Inflammatory macrophage (primary cell): ENCODE measurements at places on chromosomes 6 and 20.

GRCh38 chr6:38282911-38283310 is 356.8 kb downstream of the BTBD9 start:
- no peak for DNase-seq

GRCh38 chr6:104955927-104956730 is 778 bp upstream of the LIN28B start:
- DNase-seq: no peak

- DNase-seq: peak; percentile 31
Observed at GRCh38 chr20:23082846-23083552, 3.1 kb downstream of the CD93 start.

DNA sequence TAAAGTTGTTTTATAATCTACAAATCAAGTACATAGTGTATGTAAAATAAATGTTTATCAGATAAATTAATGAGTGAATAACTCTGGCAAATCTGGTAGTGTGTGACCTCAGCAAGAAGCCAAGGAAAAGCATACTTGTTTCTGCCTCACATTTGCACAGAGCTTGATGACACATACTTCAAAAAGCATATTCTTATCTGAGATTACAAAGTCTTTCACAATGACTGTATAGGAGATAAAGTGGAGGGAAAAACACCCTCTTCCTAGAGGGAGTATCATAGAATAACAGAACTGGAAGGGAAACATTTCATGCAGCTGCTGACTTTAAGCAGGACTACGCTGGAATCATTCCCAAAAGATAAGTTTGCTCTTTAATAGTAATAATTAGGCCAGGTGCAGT is 28.1 kb upstream of the AKAP7 start:
- DNase-seq: no peak

DNA sequence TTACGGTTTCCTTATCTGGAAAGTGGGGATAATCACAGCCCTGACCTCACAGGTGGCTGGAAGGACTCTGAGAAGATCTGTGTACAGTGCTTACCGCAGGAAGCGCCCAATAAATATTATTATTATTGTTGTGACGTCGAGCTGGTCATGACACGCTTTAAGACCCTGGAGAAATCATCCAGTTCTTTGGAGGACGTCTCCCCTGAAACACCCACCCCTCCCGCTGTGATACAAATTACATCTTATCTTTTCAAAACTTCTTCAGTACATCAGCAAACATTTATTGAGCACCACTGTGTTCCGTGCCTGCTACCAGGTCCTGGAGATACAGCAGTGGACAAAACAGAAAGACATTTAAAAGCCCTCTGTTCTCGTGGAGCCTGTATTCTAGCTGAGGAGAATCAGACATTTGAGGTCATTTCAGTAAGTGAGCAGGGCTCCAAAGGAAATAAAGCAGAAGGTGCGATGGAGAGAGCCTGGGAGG is 118.7 kb downstream of the CEBPB start:
- DNase-seq: no peak

DNA sequence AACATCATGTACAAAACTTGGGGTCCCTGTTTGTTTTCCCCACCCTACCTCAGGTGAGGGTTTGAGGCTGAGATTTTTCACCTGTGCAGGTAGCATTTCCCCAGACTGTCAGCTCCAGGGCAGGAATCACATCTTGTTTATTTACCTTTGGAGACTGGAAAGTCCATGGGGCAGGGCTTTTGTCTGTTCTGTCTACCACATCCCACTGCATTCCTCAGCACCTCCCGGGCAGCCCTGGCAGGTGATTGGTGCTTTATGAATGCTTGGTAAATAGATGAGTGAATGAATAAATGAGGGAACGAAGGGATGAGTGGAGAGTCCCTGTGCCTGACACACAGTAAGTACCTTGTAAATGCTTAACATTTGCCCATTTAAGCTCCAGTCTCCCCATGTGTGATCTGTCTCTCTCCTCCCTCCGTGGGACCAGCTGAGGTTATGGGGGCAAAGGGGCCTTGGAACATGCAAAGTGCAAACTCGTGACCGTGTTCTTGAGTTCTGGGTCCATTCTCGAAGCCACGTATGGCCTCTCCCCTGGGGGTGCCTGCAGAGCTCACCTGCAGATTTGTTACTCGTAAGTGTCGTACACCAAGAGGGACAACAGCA is 69.7 kb upstream of the PMEPA1 start:
- DNase-seq: no peak

GRCh38 chr6:32406857-32407256 is at the start of gene BTNL2:
Gene BTNL2 (minus strand): TSS chr6:32407181. CDS start chr6:32407123, 58 bp downstream.
- no peak for DNase-seq

DNA sequence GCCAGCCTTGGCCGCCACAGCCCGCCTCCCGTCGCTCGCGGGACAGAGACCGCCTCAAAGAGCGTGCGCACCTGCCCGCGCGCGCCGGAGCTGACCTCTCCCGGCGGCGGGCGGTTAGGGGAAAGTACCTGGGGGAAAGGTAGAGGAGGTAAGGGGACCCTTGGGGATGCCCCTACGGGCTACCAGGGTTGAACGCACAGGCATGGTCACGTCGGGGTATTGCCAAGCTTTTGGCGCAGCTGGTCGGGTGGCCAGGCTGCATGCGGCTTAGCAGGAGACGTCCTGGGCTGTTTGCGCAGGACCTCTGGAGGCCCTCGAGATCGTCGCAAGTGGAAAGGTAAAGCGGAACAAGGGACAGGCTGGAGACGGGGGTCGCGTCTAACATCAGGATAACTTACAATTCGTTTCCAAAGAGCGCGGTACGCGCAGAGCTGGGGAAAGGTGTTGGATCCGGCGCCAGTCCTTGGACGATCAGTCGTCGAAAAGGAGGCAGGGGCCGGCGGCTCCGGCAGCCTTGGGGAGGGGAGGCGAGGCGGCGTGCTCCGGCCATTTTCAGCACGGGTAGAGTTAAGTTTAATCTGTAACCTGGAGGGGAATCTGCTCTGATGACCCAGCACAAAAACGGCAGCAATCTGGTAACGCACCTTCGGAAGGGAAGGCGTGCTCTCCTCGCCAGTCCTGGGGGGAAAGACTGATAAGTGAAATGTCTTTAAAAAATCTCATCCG is 9.0 kb downstream of the GNAS-AS1 start:
- no peak for DNase-seq

GRCh38 chr6:158684311-158684710 is 34.5 kb downstream of the SYTL3 start:
- no peak for DNase-seq

DNA sequence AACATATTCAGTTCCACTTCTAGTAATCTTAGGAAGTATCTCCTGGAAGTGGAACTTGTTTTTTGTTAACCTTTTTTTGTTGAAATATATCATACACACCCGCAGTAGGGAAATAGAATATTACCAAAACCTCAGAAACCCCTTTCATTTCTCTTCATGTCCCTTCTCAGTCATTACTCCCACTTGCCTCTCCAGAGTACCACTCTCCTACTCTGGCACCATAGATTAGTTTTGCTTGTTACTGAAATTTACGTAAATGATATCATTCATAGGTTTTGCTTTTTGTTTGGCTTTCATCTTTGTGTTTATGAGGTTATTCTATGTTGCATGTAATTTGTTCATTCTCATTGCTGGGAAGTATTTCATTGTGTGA is 52.8 kb downstream of the ZFAND3 start:
- peak; percentile 25 for DNase-seq

- DNase-seq: no peak
Observed at GRCh38 chr20:62286493-62287064, 16.2 kb upstream of the ADRM1 start.
